ENCODE measurements at places on chromosomes 7 and 10. TPM values are rescaled to one million over a fixed set of nuclear protein-coding genes. Genes with fewer than 3 reads are reported as not detected.

GRCh38 chr10:5779730-5780129 is 33.5 kb downstream of the GDI2 start:
- no peak for DNase-seq

DNA sequence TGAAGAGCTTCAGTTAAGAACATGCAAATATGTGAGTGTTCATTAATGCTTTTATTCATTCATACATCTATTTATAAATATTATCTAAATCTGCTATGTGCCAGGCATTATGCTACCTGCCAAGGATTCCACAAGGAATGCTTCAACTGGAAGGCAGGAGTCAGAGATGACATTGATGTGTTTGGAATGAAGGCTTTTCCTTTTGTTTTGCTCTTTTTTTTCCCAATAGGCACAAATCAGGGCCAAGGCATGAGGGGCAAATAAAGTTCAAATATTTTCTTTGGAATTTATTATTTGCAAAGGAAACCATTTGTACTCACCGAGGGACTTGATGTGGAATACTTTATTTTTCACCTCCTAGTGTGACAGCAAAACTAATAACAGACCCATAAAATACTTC is 530.3 kb downstream of the ARL4A start:
- DNase-seq = no peak

DNA sequence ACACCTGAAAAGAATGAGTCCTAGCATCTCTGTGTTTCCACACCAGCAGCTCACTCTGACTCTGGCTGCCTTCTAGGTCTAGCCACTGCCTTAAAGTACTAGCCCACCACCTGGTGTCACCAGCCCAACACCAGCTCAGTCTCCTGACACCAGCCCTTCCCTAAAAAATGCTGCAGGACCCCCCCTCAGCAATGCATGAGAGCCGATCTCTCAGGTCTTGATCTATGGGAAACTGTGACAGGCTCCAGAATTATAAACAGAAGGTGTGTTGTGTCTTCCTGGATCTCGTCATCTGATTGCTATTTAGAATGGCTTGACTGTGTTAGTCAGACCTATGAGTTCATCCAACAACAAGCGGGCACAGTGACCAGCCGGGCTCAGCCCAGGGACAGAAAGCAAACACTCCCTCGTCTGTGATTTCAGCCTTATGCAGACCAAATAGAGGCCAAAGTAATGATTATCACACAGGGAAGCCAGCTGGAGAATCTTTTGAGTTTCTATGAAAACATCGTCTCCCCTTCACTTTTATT is 66.6 kb downstream of the CUBN start:
- DNase-seq = peak; percentile 57

GRCh38 chr7:73850781-73851207 is 8.5 kb upstream of the METTL27 start:
- peak; percentile 50 for DNase-seq

DNA sequence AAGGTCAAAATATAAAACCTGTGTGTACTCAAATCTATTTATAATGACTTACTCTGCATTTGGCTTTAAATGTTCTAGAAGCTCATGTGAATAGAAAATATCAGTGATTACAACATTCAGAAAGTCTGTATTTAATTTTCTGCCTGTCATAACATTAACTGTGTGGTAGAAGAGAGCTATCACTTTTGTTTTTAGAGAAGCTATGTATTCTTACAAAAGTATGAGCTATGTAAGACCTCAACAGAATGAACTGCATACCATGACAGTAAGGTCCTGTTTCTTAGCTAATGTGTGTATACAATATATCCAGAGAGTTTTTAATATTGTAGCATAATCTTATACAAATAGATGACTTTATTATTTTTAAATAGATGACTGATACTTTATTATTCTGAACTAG is 61.5 kb downstream of the PTN start:
- no peak for DNase-seq

- no peak for DNase-seq
These were observed 182.3 kb upstream of the C7orf33 start for GRCh38 chr7:148408307-148408706.

- DNase-seq = no peak
These were observed 230.4 kb downstream of the USP6NL start for GRCh38 chr10:11381023-11381422.

GRCh38 chr10:51162002-51162401 is 87.7 kb downstream of the PRKG1 start:
- DNase-seq = no peak

The SPDYE2B gene
- total RNA-seq = not detected

The ZSWIM8 gene
- total RNA-seq = 170 TPM
